ENCODE measurements at places on chromosomes 13 and 19.

DNA sequence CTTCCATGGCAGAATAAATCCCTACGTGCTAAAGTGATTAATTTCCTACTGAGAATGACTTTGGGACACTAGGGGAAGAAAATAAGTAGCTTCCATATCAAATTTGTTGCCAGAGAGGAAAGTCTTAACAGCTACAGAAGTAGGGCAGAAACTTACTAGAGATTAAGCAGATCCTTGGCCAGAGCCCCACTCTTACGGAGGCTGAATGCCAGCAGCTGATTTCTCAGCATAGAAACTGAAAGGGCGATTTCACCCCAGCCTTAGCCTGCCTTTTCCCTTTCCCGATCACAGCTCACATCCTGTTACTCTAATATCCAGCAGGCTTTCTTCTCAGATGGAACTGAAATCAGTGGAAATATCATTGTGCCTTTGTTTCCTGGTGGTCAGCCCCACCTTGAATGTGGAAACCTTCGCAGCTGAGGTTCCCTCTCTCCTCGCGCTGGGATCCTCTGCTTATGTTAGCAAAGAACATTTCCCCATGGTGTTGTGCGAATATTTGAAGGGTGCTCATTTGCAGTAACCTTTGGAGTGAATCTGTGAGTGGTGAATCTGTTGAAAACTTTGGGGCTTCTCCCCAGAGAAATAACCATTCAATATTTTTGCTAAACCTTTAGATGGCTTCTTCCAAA lies 8.4 kb downstream of the FAM124A start:
- no peak for DNase-seq

DNA sequence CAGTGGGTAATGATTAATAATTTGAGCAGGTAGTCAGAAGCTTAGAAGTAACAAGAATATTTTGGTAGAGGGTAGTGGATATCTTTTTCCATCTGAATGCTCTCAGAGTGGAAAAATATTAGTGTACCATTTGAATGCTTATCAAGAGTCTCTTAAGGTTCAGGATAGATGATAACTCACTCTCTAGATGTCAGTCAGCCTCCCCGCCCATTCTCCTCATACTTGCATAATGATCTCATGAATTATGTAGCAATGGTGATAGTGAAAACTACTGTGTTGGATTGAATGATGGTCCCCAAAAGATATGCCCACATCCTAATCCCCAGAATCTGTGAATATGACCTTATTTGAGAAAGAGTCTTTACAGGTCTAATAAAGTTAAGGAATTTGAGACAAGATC lies 132.7 kb upstream of the KLF12 start:
- DNase-seq, result no peak

- no peak for DNase-seq
These were observed 1.6 kb downstream of the MYH14 start for GRCh38 chr19:50204811-50205675.

- no peak for DNase-seq
These were observed 38.1 kb upstream of the ZNF766 start for GRCh38 chr19:52231154-52231910.

DNA sequence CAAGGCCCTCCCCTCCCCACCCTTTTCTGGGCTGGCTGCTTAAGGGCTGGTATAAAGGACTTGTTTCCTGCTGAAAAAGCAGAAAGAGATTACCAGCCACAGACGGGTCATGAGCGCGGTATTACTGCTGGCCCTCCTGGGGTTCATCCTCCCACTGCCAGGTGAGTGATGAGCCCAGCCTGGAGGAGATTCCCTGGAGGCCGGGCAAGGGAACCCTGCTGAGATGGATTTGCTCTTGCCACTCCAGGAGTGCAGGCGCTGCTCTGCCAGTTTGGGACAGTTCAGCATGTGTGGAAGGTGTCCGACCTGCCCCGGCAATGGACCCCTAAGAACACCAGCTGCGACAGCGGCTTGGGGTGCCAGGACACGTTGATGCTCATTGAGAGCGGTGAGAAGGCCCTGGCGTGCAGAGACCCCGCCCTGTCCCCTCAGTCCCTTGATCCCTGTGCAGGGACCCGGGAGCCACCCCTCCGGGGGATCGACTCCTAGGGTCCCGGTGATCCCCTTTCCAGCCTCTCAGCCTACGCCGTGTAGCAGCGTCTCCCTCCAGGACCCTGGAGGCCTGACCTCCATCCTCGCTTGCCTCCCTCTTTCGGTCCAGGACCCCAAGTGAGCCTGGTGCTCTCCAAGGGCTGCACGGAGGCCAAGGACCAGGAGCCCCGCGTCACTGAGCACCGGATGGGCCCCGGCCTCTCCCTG lies at the start of gene CD177:
Gene CD177 (plus strand): TSS at position 81 of the 699 bp plus-strand sequence. CDS start 29 bp downstream, at position 110.
- DNase-seq, result no peak

All from CD4-positive, alpha-beta T cell treated with Interferon gamma for 1 hour (primary cell).